ENCODE measurements at places on chromosomes 2 and 18.
A peak's percentile ranks its signal among the peaks of the same experiment; 100 is the strongest.

GRCh38 chr18:77622009-77622692 lies 372.5 kb downstream of the GALR1 start:
- peak; percentile 57 for DNase-seq

- no peak for DNase-seq
Measured at GRCh38 chr2:201975434-201975833, 58.2 kb upstream of the FZD7 start.

DNA sequence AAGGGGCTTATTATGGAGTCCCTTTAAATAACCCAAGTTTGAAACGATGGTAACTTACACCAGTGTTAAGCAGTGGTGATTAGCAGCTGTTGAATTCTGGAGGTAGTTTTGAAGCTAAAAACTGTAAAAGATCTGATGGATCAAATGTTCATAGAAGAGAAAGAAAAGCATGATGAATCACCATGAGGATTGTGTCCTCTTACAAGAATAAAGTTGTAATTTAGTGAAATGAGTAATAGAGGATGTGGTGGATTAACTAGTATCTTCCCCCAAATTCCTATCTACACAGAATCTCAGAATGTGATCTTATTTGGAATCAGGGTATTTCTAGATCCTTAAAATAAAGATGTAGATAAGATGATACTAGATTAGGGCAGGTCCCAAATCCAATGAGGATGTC lies 1138.2 kb upstream of the TMEFF2 start:
- no peak for DNase-seq

GRCh38 chr2:232876161-232876977 lies 6.3 kb downstream of the SNORC start:
- peak; percentile 22 for DNase-seq

GRCh38 chr2:120683701-120684100 lies 52.0 kb upstream of the GLI2 start:
- no peak for DNase-seq

GRCh38 chr2:129240061-129240460 lies 739.4 kb upstream of the RAB6C start:
- no peak for DNase-seq

- DNase-seq, result no peak
Measured at GRCh38 chr18:48554610-48555400, 16.0 kb downstream of the CTIF start.

GRCh38 chr2:17877811-17878280 lies 621 bp upstream of the KCNS3 start:
- DNase-seq, result peak; percentile 22

- no peak for DNase-seq
Measured at GRCh38 chr2:23522726-23523372, 137.9 kb downstream of the KLHL29 start.

- DNase-seq, result no peak
Measured at GRCh38 chr2:221169724-221170123, 402.4 kb downstream of the EPHA4 start.

DNA sequence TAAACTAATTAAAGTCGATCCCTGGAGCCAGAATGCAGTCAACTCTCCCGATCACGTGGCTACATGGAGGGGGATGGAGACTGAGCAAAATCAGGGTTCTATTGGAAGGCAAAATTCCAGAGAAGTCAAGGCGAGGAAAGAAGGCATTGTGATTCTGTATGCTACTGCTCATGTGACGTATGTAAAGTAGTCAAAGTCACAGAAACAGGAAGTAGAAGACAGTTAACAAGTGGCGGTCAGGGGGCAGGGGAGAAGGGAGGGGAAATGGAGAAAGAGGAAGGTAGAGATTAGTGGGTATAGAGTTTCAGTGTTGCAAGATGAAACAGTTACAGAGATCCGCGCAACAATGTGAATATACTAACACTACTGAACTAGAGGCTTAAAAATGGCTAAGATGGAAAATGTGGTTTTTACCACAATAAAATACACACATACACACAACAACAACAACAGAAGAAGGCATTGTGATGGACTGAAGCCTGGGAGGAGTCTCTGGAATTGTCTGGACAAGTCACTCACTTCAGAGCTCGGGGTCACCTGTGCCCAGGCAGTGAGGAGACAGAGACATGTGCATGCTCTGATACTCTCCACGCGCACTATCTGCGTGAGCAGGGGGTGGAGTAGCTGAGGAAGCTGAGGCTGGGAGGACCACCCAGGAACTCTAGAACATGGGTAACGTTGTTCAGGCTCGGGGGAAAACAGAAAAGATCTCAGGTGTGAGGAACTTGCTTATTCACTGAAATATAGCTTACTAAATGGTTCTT lies 89.9 kb upstream of the CDCA7 start:
- DNase-seq, result no peak

Measured in MM.1S (cell line).